ENCODE measurements at places on chromosomes 13 and 19. TPM values are rescaled to one million over a fixed set of nuclear protein-coding genes. Genes with fewer than 3 reads are reported as not detected.

The CALR3 gene
- 0.13 TPM for total RNA-seq

The TEX29 gene
- total RNA-seq = not detected

The OR7A5 gene
- not detected for total RNA-seq

The GFY gene
- not detected for total RNA-seq

The ZNF317 gene
- 25.1 TPM for total RNA-seq

The ZNF426 gene
- total RNA-seq = 24.5 TPM

The ZFR2 gene
- total RNA-seq = not detected

The C5AR1 gene
- total RNA-seq = not detected

The WDR62 gene
- 12.6 TPM for total RNA-seq

The LILRB4 gene
- not detected for total RNA-seq

The ZNF492 gene
- total RNA-seq = 0.27 TPM

The PIBF1 gene
- 30.4 TPM for total RNA-seq

The IFI30 gene
- 1.5 TPM for total RNA-seq

The TDRD12 gene
- total RNA-seq = 0.36 TPM

The ZNF540 gene
- total RNA-seq = 0.40 TPM

The ZNF556 gene
- total RNA-seq = not detected

The AMER2 gene
- not detected for total RNA-seq

The CLEC4G gene
- total RNA-seq = not detected

The TNFRSF19 gene
- 0.53 TPM for total RNA-seq

The ATP8A2 gene
- total RNA-seq = 0.07 TPM

The IL4I1 gene
- total RNA-seq = 1.1 TPM

The FFAR2 gene
- total RNA-seq = not detected

The KLK14 gene
- not detected for total RNA-seq

The ZBTB45 gene
- total RNA-seq = 10.2 TPM

The PRODH2 gene
- total RNA-seq = not detected

The ZNF264 gene
- 21.8 TPM for total RNA-seq

The GJB6 gene
- not detected for total RNA-seq

Data from thoracic aorta endothelial cell (primary cell).